ENCODE measurements at places on chromosomes 2 and 18.

DNA sequence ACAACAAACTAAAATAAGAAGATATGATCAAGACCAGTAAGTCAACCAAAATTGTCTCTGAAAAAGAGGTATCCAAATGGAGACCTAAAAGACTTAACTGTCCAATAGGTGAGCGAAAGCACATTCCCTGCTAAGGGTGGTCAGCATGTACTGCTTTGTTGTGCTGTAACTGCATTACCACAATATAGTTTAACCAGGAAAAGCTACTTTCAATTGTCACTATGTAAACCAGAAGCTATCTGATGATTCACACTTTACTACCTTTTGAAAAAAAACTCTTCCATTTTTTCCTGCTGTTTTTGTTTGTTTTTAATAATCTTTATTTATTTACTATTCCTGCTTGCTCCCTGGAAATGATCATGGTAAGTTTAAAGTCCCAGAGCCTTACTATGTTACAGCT, 36.1 kb downstream of the ASXL2 start:
- no peak for DNase-seq

GRCh38 chr2:22382479-22383169, 1002.4 kb upstream of the KLHL29 start:
- DNase-seq = no peak

GRCh38 chr18:50169149-50169548, 25.8 kb downstream of the MYO5B start:
- DNase-seq = no peak

DNA sequence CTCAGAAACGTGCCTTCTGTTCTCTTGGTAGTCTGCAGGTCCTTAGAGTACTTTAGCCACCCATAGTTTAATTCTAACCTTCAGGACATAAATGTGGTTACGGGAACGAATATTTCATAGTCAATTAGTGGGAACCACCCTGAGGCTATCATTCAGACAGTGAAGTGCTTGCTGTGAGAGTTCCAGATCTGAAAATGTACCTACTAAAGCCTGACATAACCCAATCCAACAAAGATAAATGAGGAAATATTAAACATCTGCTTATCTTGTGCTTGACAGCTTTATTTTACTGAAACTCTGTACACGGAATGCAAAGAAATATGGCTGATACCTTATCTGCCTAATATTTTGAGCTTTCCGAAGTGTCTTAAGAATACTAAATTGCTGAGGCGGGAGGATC, 43.0 kb downstream of the RAB27B start:
- DNase-seq = no peak

DNA sequence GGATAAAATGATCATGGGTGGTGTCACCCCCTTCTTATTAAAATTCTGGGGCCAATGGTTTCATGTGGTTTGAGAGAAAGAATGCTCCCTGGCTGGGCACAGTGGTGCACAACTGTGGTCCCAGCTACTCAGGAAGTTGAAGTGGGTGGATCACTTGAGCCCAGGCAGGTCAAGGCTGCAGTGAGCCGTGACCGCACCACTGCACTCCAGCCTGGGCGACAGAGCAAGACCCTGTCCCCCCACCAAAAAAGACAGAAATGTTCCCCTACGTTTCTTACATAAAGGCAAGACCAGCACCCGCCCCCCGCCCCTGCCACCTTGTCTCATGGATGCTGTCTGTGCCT, 53.0 kb upstream of the ID2 start:
- no peak for DNase-seq

DNA sequence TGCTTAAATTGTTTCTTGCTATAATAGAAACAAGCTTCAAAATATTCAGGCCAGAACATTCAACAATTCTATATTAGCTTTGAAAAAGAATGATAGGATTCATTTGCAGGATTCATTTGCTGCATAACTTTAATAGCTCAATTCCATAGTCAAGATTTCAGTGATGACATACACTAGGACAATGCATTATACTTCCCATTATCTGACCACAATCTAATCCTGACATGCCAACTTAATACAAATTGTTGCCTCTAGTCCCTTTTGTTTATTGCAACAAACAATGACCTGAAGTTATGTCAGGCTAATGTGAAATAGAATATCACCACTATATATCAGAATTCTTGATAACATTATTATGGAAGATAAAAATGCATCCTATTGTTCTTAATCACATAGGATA, 169.4 kb downstream of the DNAH7 start:
- DNase-seq = no peak
